ENCODE measurements at places on chromosomes 5 and 9.

GRCh38 chr9:92739346-92739970, 25.2 kb downstream of the BICD2 start:
- DNase-seq: no peak

DNA sequence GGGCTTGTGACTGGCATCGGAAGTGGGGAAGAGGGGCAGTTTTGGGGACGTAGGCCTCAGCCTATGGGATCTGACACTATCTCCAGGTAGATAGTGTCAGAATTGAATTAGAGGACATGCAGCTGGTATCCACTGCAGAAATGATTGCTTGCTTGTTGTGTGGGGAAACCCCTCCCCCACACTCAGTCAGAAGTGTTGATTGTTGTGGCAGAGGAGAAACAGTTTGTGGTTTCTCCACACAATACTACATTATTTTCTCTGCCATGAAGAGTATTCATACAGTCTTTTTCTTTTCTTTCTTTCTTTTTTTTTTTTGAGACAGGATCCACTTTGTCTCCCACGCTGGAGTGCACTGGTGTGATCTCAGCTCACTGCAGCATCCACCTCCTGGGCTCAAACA, 113.9 kb downstream of the ARRDC3 start:
- DNase-seq: no peak

DNA sequence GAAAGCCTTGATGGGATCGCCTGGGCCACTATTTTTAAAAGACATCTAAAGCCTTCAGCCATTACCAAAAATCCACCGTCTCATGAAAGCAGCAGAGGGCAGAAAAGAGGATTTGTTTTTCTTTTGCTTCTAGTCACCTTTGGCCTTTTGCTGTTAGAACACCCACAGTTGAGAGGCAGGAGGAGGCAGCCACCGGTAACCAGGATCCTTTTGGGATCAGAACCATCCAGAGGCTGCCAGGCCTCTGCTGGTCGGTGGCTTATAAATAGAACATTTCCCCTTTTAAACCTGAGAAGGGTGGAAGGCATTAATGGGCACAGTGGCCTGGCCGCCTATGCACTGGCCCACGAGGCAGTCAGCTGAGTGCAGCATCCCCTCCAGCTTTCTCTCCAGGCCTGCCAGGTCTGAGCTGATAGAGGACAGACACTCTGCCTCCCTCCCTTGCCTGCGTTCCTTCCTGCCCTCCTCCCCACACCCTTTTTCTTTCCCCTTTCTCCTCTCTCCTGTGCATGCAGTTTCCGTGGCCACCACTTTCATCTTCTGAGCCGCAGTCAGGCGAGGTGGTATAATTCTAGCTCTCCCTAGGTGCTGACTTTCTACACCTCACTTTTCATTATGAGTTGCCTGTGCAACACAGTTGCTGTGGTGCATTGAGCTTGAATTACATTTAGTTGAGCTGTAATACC, 253.4 kb downstream of the ARHGAP26 start:
- no peak for DNase-seq

DNA sequence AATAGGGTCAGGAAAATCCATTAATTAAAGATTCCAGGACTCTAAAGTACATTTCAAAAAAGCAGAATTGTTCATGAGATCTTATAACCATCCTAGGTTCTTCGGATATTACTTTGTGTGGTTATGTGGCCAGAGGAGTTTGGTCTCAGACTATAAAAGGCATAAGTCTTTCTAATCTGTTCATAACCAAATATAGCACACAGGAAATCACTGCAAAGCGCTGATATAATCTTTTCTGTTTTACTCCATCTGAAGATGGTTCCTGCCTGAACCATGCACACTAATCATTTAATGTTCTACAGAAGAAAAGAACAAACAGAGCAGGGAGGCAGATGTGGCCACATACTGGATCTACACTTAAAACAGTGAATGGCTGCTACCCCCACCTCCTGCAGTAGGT, 182.8 kb downstream of the SEMA5A start:
- no peak for DNase-seq

DNA sequence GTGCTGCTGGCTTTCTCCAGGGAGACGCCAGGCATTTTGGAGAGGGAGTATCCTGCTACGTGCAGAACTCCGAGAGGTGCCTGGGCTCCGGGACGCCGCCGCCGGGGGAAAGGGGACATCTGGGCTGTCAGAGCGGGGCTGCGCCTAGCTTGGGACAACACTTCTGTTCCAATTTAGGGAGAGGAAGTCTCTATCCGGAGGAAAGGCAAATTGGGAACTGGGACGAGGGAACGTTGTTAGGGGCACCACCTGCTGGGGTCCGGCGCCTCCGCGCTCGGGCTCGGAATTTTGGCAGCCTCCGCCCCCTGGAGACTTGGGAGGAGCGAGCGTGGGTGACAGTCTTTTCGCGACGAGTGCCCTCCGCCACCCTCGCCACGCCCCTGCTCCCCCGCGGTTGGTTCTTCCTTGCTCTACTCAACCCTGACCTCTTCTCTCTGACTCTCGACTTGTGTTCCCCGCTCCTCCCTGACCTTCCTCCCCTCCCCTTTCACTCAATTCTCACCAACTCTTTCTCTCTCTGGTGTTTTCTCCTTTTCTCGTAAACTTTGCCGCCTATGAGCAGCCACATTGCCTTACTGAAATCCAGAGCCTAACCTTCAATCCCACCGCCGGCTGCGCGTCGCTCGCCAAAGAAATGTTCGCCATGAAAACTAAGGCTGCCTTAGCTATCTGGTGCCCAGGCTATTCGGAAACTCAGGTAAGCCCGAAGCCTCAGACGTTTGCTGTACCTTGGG, 1.6 kb downstream of the TSLP start:
- no peak for DNase-seq

- no peak for DNase-seq
Observed at GRCh38 chr9:74942801-74943200, 9.9 kb downstream of the C9orf40 start.

DNA sequence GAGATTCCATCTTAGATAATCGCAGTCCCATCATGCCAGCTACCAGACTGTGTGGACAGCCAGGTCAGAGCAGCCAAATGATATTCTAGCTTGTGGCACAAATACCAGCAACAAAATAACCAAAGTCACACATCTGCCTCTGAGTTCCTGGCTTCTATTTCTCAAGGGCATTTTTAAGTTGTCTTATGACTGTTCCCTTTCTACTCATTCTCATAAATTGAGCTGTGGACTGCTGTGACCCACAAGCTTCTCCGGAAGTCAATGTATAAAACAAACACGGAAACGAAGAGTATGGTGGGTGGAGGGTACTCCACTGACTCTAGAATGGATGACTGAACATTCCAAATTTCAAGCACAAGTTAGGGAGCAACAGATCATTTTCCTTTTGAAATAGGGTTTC, 43.9 kb downstream of the PDCD1LG2 start:
- no peak for DNase-seq

GRCh38 chr9:104329245-104329644, 174.8 kb upstream of the OR13F1 start:
- no peak for DNase-seq

DNA sequence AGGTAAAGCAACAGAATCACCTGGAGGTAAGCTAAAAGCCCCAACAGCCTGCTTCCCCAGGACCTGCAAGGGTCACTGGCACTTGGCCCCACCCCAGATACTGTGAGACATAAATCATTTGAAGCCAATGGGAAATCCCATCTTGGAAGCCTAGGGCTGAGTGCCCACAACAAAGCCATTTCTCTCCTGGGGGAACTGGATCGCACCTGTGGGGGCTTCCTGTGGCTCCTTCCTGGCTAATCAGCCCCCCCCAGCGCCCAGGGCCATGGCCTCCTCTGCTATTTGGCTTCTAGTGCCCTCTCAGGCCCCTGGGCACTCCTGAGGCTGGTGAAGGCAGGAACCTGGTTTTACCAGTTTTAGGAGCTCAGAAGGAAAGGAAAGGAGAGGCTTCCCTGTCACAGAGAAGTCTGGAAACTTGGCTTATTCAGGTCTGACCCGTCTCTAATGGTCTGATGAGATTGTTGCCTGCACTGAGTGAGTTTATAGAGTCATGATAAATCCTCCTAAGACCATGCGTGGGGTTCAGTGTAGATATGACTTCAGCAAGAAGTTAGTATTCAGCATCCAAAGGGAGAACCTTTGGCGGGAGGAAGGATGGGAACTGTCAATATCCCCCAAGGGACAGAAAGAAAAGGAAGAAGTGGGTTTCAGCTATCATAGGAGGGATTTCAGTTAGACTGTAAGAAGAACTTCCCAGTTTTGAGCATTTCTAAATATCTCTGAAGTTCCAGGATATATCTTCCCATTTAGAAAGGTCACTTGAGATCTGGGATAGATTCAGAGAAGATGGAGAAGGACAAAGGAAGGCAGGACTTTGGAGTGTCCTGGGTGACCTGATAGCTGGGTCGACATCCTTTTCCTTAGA, 1.2 kb downstream of the KCNMB1 start:
- no peak for DNase-seq

DNA sequence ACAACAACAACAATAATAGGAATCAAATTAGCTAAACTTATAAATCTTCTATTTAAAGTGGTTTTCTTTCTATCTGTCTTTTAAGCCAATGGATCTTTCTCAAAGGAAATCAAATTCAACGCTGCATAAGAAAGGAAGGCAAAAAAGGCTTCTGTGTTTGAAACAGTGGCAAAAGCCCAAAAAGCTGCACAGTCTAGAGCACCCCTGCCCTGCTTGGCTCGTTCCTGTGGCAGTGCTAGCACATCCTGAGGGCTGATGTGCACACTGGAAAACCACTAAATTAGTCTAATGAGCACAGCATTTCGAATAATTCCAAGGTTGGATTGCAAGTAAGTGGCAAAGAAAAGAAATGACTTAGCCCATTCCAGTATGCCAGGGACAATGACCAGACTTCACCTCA, 80.7 kb downstream of the AP3B1 start:
- DNase-seq: no peak

DNA sequence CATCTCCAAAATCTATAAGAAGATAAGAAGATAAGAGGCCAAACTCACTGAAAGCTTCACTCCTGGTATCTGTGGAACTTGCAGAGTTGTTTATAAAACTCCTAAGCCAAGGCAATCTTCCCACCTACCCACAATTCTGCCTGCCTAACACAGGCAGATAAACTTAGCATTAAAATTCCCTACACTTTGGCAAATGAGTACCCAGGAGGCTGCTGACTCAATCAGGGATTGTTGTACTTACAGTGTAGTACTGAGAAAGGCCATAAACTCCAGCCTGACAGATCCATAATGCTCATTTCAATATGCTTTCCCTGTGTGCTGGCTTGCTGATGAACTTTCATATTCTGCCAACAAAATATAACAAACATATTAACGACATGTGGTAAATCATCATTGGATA, 725.2 kb downstream of the BRINP1 start:
- DNase-seq: no peak

GRCh38 chr9:116687754-116688135, 640 bp downstream of the TRIM32 start:
- DNase-seq: no peak

GRCh38 chr5:151628112-151628823, 37.1 kb upstream of the FAT2 start:
- DNase-seq: no peak
